Epithelial cell of proximal tubule (primary cell): ENCODE measurements at places on chromosomes 5 and 9.
A peak's percentile ranks its signal among the peaks of the same experiment; 100 is the strongest.

- no peak for DNase-seq
Observed at GRCh38 chr9:90552317-90552716, 90.3 kb downstream of the DIRAS2 start.

GRCh38 chr5:135308245-135308644 lies 90.8 kb downstream of the MACROH2A1 start:
- DNase-seq: no peak

GRCh38 chr9:18614116-18614515 lies 140.2 kb downstream of the ADAMTSL1 start:
- no peak for DNase-seq

GRCh38 chr9:77793849-77794248 lies 145.7 kb upstream of the GNA14 start:
- no peak for DNase-seq

GRCh38 chr5:15577132-15577531 lies 77.2 kb downstream of the FBXL7 start:
- DNase-seq: no peak

GRCh38 chr5:171911152-171911551 lies 95.3 kb downstream of the FBXW11 start:
- DNase-seq: no peak

DNA sequence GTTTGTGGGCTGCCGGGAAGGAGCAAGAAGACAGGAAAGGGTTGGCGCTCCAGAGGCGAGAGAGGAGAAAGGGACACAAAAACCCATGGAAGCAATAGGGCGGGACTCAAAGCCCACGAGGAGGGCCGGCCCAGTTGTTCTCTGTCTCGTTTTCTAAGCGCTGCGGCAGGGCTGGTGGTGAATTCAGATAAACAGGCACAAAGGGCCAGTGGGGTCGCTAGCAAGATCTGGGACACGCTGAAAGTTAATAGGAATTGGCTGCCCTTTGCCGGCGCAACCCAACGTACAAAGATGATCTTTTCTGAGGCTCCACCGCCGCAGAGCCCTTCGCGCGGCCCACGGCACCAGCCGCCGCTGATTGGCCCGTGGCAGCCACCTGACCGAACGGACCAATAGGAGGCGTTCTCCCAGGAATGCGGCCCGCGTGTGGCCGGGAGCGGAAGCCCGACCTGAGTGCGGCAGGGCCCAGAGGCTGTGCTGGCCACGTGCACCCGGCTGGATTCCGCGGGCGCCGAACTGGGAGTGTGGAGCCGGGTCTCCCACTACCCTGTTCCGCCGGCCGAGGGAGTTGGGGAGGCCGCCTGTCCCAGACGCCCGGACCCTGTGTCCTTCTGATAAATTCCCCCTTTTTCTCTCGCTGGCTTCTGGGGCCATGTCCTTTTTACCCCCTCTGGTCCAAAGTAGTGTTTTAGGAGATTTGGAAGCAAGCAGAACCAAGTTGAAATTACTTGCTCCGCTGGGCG lies 16.8 kb upstream of the NSD1 start:
- peak; percentile 13 for DNase-seq

DNA sequence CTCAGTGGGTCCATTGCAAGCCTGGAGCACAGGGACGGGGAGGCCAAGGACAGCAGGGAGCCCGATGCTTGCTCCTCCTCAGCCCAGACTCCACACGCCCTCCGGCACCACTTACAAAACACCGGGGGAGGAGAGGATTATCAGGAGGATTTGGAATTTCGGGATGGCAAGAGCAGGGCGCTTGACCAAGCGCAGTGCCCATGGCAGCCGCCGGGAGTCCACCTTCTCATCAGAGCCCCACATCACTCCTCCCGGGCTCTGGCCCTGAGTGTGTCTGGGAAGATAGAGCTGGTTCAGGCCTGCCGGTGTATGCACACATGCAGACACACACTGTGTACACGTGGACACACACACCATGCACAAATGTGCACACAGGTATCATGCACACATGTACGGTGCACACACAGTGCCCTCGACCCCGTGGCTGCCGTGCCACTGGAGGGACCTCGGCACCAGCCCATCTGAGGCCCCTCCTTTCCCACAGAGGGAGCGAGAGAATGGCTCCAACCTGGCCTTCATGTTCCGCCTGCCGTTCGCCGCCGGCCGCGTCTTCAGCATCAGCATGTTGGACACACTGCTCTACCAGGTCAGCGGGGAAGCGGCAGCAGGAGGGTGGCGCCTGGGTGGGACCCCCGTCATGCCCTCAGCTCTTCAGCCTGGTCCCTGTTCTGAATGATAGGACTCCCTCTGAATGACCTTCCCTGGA lies 81.7 kb downstream of the KCNT1 start:
- no peak for DNase-seq

DNA sequence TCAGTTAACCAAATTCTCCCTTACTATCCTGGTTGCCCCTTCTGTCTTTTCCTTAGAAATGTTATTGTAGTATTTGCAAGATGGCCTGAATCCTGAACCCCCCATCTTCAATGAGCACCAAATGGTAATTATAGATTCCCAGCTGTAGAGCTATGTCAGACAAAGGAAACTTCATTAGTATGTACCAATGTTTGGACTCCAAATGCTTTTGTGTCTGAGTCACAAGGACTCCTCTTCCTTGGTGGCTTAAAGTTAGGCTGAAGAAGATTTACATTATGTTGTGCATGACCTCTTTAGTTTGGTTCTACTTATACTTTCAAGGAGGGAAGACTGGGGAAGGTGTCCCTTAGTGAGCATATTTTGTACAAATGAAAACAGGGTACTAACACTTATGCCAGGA lies 105.9 kb upstream of the CDKN2B start:
- no peak for DNase-seq

DNA sequence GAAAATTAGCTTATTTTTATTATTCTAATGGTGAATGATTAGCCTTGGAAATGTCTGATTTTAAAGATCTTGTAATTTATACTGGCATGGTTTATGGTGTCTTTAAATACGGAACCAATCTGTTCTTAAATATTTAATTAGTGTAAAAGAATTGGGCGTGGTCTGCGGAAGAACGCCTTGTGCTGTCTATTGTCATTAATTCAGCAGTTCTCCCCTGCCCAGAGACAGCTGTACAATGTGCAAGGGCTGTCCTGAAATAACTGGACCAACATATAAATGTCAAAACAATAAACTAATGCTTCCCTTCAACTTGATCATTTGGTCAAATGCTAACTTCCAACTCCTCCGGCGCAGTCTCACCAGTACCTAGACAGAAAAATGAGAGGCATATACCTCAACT lies 124.3 kb downstream of the CCDC192 start:
- no peak for DNase-seq

DNA sequence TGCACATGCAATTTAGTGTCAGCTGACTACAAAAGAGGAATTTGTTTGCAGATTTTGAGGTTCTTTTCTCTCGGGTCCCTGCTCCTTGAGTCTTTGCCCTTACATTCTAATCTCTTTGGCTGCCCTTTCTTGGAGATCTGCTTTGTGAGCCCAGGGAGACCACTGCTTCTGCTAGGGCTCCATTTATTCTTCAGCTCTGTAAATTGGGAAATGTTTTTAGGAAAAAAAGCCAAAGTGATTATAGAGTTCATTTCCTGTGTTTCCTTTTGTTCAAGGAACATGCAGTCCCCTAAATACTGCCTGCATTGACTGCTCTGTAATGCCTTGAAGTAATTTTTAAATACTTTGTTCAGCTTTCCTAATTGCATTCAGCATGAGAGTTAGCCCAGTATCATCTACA lies 197.4 kb downstream of the CSNK1G3 start:
- DNase-seq: no peak

DNA sequence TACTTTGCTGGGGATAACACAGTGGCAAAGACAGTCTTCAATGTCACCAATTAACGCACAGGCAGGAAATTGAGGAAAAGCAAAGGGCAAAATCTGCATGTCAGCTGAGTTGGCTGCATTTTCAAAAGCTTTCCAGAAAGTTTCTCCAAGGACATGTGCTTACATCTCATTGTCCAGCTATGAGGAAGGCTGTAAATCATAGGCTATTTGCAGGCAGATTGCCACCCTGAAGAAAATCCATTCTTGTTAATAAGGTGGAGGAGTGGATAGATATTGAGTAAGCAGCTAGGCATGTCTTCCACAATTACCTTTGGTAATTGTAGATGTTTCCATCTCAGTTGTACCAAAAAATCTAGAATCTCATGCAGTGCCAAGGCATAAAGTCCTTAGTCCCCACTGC lies 278.0 kb upstream of the NUDT12 start:
- DNase-seq: no peak

GRCh38 chr5:169742771-169743296 lies 105.8 kb downstream of the DOCK2 start:
- no peak for DNase-seq

- DNase-seq: no peak
Observed at GRCh38 chr5:180628827-180629750, 20.3 kb downstream of the FLT4 start.

GRCh38 chr9:104861397-104861796 lies 66.6 kb downstream of the ABCA1 start:
- DNase-seq: no peak

DNA sequence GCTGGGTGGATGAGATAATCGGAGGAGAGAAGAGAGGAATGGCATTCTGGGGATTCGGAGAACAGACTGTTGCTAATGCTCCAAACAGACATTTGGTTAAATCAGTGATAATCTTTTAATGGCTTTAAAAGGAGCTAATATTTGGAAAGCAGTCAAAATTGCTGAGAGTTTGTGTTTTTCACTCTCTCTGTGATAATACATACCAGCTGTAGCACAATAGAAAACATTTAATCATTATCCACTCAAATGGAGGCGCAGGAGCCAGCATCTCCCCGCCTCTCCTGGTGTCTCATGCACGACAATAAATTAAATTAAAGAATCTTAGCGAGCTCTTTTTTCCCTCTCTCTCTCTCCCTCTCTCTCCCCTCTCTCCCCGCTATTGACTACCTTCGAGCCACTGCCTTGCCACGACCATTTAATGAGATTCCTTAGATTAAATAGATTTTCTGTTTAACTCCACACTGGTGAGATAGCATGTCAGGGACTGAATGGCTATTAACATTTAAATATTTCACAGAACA lies 268.6 kb upstream of the MVB12B start:
- DNase-seq: no peak

DNA sequence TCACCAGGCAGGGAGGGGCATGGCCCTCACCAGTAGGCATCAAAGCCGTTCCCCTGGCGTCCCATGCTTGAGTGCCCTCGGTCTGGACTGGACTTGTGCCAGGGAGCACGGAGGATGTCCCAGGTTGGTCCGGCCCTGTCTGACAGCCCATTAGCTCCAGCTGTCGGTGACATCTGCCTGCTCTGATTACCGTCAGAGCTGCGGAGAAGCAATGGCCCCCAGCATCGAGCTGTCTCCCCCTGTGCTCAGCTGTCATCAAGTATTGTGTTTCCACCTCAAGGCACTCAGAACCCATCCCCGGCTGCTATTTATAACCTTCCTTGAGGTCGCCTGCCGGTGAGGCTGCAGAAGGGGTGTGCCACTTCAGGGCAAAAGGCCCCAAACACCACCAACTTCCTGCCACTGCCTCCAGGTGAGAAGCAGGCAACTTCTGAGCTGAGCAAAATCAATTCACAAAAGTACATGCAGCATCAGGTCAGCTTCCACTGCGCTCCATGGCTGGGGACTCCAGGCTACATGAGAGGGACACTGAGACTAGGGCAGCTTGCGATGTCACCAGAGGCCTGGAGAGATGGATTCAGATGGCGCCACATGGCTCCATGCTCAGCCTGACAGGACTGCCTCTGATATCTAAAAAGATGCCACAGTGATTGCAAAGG lies 142.7 kb downstream of the C5orf15 start:
- no peak for DNase-seq

- no peak for DNase-seq
Observed at GRCh38 chr9:89603767-89604665, 796 bp upstream of the GADD45G start.

- no peak for DNase-seq
Observed at GRCh38 chr5:116402235-116402634, 172.4 kb downstream of the SEMA6A start.

- peak; percentile 56 for DNase-seq
Observed at GRCh38 chr9:6757132-6757455, 679 bp upstream of the KDM4C start.

DNA sequence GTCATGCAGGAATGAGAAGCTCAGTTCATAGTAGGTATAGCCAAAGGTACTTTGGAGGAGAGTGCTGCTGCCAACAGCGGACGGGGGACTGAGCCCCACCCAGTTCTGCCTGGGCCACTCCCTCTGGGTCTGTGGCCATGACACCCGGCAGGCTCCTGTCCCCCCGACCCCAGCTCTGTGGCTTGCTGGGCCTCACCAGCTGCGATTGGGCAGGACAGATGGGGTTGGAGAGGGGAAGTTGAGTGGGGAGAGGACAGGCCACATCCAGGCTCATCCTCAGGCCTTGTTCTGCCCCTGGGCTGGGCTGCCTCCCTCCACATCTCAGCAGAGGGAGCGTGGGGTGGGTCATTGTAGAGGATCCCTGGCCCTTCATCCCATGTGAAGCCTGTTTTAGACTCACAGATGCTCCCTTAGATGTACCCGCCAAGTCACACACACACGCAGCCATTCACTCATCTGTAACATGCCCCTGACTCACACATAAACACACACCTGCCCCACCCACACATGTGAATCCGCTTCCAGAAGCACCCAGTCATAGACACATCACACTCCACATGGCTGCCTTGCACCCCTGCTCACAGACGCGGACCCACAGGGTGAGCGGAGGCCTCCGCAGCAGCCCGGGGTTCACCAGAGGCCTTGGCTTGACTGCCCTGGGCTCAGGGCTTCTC lies 48.8 kb downstream of the NTNG2 start:
- DNase-seq: peak; percentile 51

GRCh38 chr5:85109616-85110015 lies 724.9 kb upstream of the EDIL3 start:
- no peak for DNase-seq

- no peak for DNase-seq
Observed at GRCh38 chr5:13107537-13107936, 837.0 kb downstream of the DNAH5 start.

- DNase-seq: no peak
Observed at GRCh38 chr9:118785456-118785855, 583.8 kb downstream of the BRINP1 start.

- no peak for DNase-seq
Observed at GRCh38 chr5:155605920-155606319, 592.4 kb downstream of the KIF4B start.

DNA sequence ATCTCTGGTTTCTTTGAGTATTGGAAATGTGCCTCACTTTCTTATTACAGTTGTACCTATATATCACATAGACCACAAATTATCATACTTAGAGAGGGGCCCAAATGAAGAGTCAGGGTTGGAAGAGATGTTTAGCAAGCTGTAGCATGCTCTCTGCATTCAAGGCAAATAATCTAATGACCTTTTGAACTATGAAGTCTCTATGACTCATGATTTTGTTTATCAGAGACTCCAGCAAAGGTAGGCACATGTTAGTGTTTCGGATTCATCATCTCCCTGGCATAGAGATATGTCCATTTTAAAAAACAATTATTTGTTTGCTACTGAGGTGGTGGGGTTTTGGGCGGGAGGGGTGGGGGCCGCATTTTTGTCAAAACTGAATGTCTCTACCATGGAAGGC lies 2000.1 kb downstream of the EFNA5 start:
- no peak for DNase-seq

- DNase-seq: no peak
Observed at GRCh38 chr9:114954956-114955582, 24.7 kb upstream of the TNFSF8 start.

GRCh38 chr5:50881407-50881806 lies 215.0 kb downstream of the PARP8 start:
- no peak for DNase-seq
